GM23338 (cell line): ENCODE measurements at places on chromosomes 1 and 21.

GRCh38 chr1:32172621-32173245 is 6.7 kb upstream of the TXLNA start:
- H3K4me1 ChIP-seq, result 0 out of 2 replicates have a peak, but pooled peaks cover under 1% of the 10 kb centered on the region
- DNase-seq, result no peak
- H3K36me3 ChIP-seq, result peaks cover 13% of the 10 kb centered on the region
- H3K4me3 ChIP-seq, result no peak overlapping the region
- no peak overlapping the region for H3K27ac ChIP-seq

DNA sequence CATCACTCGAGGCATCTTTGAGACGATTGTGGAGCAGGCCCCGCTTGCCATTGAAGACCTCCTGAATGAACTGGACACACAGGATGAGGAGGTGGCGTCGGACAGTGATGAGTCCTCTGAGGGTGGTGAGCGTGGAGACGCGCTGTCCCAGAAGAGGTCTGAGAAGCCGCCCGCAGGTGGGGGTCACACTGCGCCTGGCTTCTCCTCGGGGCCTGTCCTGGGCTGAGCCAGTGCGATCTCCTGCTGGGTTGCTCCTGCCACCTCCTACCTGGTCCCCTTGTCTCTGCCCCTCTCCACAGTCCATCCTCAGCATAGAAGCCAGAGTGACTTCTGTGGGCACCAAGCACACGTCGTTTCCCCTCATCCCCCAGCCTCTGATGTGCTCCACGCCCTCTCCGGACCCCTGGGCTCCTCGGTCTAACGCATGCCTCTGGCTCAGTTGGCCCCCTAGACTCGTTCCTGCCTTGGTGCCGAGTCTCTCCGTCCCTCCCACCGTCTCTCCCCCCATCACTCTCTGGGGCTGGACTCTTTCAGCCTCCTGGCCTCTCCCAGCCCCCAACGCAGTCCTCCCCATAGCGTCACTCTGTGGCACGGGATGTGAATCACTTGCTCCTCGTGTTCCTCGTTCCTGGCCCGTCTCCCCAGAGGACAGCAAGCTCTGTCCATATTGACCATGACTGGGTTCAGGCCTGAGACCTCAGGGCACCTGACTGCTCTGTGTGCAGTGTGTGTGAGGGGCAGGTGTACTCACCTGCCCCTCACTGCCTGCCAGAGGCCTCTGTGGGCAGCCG is 8.7 kb downstream of the RRP1 start:
- no peak for DNase-seq
- no peaks in the 10 kb centered on the region for H3K27me3 ChIP-seq
- no peak overlapping the region for H3K4me3 ChIP-seq
- H3K36me3 ChIP-seq, result peaks cover 33% of the 10 kb centered on the region
- no peak overlapping the region for H3K27ac ChIP-seq

GRCh38 chr1:110672001-110672752 is 2.6 kb downstream of the KCNA3 start:
- no peaks in the 10 kb centered on the region for H3K36me3 ChIP-seq
- no peaks in the 10 kb centered on the region for H3K4me1 ChIP-seq
- no peak overlapping the region for H3K4me3 ChIP-seq

DNA sequence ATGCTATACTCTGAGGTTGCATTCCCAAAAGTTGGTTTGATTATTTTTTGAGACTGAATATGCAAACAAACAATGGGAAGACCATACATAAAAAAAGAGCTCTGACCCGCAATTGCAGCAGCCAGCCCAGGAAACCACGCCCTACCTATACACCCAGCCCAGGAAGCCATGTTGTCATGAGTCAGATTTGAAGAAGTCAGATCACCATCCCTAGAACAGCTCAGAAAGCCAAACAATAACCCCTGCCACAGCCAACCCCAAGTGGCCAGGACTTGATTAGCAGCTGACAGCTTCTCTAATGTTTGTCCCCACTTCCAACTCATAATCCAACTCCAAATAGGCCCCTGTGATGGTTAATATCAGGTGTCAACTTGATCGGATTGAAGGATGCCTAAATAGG is 621.9 kb downstream of the NPHP4 start:
- no peak overlapping the region for H3K27ac ChIP-seq
- no peaks in the 10 kb centered on the region for H3K27me3 ChIP-seq
- no peaks in the 10 kb centered on the region for H3K4me1 ChIP-seq
- H3K4me3 ChIP-seq, result no peak overlapping the region
- DNase-seq, result no peak

DNA sequence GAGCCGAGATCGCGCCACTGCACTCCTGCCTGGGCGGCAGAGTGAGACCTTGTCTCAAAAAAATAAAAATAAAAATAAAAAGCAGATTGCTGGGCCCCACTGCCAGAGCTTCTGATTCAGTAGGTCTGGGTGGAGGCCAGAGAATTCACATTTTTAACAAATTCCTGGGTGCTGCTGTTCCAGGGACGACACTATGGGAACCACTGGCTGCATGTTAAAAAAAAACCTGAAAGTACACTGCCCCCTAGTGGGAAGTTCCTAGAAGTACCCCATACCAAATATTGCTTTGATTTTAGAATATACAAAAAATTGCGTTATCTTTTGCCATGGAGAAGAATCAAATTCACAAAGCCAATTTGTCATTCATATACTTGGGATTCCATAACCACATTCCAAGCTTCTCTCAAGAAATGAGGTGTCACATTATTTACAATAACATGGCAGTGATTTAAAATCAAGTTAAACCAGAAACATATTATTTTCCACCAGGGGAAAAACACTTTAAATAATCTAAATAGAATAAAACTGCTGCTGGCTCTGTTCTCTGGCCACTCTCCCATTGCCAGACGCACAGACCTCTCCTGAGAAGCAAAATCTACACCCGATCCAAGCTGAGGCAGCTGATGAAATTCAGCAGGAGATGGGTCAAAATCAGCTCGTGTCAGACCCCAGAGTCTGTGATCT is 27.4 kb downstream of the SYF2 start:
- peaks cover 3% of the 10 kb centered on the region; the same call in 1 of the 2 replicates for H3K4me1 ChIP-seq
- peak; percentile 83 for DNase-seq
- no peak overlapping the region for H3K4me3 ChIP-seq
- no peak overlapping the region for H3K27ac ChIP-seq
- H3K27me3 ChIP-seq, result no peaks in the 10 kb centered on the region

DNA sequence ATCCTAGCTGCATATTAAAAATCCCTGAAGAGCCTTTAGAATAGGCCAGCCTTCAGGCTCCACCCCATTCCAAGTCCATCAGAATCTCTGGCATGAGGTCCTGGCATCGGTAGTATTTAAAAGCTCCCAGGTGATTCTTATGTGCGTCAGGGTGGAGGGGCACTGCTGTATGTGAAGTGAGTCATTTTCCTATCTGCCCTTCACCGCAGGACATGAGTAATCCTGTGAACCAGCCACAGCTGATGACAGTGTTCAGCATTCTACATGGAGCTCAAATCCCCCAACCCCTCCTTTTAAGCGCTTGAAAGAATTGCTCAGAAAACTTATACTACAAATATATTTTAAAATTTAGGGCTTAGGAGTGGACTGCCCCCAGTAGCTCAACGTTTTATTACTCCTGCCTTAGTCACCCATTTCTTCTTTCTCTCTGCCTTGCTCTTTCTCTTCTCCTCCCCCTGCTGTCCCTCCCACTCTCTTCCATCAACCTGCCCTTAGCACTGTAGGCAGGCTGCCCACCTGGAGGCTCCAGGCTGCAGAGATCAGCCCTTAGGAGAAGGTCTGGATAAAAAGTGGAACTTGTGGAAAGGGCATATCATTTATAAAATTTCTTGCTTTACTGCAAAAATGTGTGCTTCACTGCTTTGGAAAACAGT is 73.8 kb upstream of the ZNF281 start:
- H3K4me1 ChIP-seq, result peaks cover 12% of the 10 kb centered on the region
- peak; percentile 42 for DNase-seq
- H3K4me3 ChIP-seq, result no peak overlapping the region
- no peaks in the 10 kb centered on the region for H3K27me3 ChIP-seq
- no peak overlapping the region for H3K27ac ChIP-seq

DNA sequence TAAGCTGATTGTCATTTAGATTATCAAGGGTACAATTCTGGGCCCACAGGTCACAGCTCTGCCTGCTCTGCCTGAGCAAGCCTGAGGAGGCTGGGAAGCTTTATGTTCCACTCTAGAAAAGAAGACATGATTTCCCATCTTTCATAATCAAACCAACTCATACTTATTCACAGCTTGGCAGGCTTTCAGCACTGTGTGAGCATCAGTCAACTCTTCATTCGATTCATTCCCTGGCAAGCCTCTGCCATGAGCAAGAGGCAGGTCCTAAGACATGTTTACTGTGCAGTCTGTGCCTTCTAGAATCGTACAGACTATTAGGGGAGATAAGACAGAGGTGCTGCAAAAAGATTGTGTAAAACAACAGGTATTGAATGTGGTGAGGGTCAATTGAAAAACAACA is 24.5 kb upstream of the KIRREL1 start:
- no peak overlapping the region for H3K27ac ChIP-seq
- no peak overlapping the region for H3K4me3 ChIP-seq
- no peaks in the 10 kb centered on the region for H3K4me1 ChIP-seq
- H3K27me3 ChIP-seq, result no peaks in the 10 kb centered on the region
- DNase-seq, result no peak
